ENCODE measurements at places on chromosomes 7 and 10.

GRCh38 chr7:40839881-40840280 is 705.1 kb downstream of the SUGCT start:
- no peak for DNase-seq

GRCh38 chr10:7744307-7744706 is 41.2 kb downstream of the ITIH2 start:
- DNase-seq, result no peak

GRCh38 chr7:90250601-90251303 is 5.8 kb downstream of the CFAP69 start:
- no peak for DNase-seq

DNA sequence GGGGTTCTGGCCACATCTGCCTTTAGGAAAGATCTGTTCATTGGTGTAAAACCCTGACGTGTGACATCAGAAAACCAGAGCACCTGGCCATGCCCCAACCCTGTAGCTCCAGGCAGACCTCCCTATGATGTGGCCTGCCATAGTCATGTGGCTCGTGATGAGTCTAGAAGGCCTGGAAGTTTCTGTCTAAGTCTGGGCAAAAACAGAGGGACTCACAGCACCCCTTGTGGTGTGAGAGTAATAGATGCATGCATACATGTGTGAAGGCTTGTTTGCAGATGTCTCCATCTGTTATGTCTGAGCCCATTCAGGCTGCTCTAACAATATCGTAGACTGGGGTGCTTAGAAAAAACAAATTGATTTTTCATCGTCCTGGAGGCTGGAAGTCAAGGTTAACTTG is 309.3 kb downstream of the PAXIP1 start:
- DNase-seq, result no peak

DNA sequence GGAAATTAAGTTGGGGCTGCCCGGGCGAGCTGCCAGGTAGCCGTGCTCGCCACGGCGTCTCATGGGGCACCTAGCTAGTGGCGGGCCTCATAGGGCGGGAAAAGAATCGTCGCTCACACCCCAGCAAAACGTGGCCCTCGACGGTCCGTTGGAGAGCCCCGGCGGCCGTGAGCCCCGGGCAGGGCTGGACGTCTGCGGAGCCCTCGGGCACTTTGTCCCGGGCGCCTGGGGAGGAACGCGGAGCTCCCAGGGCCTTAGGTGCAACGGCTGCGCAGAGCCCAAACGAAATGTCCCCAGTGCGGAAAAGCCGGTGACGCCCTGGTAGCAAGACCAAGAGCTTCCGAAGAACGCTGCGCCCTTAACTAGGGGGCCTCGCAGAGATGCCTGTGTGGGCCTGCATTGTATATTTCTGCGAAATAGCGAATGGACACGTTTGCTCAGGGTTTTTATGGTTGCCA is 866 bp upstream of the SFMBT2 start:
- DNase-seq, result peak; percentile 22

DNA sequence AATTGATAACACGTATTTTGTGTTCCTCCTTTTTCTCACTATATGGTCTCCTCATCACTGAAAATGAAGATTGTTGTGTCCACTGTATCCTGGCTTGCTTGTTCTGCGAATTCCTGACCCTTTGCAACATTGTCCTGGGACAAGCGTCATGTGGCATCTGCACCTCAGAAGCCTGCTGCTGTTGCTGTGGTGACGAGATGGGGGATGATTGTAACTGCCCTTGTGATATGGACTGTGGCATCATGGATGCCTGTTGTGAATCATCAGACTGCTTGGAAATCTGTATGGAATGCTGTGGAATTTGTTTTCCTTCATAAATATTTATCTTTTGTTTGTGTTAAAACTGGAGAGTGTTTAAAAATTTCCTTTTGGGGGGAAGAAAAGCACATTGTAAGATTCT is 93.7 kb downstream of the MDFIC start:
- DNase-seq, result no peak

GRCh38 chr7:108609643-108610042 is 40.0 kb downstream of the DNAJB9 start:
- DNase-seq, result no peak

DNA sequence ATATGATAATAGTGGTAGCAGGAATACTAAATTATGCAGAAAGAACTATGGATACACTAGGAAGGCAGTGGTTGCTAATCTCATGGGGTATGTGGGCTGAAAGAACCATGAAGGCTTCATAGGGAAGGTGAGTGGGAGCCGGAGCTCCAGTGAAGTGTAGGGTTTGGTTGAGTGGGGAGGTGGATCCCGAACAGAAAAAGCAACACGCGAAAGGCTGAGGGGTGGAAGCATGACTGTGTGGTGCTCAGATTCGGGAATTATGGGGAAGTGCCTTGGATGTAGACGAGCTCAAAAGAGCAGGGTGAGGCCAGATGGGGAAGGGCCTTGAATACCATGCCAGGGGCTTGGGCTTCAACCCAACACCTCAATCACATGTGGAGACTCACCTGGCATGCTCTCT is 715.1 kb downstream of the TYW1 start:
- DNase-seq, result no peak

- DNase-seq, result no peak
Measured at GRCh38 chr10:21926949-21927348, 76.6 kb downstream of the DNAJC1 start.

DNA sequence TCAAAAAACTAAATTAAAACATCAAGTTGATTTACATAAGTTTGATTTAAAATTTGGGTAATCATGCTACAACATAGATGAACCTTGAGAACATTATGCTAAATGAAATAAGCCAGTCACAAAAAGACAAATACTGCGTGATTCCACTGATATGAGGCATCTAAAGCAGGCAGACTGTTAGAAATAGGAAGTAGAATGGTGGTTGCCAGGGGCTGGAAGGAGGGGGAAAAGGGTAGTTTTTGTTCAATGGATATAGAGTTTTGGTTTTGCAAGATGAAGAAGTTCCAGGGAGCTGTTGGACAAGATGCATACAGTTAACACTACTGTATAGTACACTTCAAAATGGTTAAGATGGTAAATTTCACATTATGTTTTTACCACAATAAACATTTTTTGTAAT is 45.0 kb upstream of the IFRD1 start:
- no peak for DNase-seq

GRCh38 chr7:18828994-18829857 is 288.2 kb downstream of the TWIST1 start:
- DNase-seq, result no peak

DNA sequence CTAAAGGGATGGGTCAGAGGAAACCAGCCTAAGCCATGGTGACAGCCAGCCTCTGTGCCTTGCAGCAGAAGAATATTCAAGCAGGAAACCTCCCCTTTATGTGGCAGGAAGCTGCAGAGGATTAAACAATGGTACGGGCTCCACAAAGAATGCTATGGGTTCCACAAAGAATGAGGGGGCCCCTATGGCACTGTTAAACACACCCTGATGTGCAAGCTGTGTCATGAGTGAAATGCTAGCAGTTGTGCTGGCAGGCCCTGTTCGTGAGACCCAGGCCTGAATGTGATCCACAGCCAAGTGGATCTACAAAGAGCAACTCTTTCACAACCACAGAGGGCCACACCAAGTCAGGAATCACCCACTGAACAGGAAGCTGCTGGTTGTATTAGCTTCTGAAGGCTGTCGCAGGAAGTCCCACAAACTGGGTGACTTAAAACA is 68.9 kb downstream of the MYOF start:
- no peak for DNase-seq

DNA sequence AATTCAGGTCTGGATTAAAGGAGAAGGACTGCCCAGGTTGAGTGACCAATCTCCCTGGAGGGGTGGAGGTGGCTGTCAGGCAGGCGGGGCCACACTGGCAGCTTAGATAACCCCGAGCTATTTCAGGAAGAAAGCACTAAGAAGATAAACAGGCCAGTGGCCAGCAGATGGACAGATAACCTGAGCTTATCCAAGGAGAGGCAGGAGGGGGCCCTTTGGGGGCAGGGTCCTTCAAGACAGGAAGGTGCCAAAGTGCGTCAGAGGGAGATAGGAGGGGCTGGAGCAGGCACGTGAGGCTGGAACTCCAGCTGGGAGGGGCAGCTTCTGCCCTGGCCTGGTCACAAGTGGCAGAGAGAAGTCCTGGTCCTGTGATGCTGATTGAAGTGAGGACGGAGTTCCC is 29.8 kb upstream of the PODXL start:
- peak; percentile 76 for DNase-seq

GRCh38 chr10:119191881-119192280 is 13.3 kb upstream of the PRDX3 start:
- no peak for DNase-seq

DNA sequence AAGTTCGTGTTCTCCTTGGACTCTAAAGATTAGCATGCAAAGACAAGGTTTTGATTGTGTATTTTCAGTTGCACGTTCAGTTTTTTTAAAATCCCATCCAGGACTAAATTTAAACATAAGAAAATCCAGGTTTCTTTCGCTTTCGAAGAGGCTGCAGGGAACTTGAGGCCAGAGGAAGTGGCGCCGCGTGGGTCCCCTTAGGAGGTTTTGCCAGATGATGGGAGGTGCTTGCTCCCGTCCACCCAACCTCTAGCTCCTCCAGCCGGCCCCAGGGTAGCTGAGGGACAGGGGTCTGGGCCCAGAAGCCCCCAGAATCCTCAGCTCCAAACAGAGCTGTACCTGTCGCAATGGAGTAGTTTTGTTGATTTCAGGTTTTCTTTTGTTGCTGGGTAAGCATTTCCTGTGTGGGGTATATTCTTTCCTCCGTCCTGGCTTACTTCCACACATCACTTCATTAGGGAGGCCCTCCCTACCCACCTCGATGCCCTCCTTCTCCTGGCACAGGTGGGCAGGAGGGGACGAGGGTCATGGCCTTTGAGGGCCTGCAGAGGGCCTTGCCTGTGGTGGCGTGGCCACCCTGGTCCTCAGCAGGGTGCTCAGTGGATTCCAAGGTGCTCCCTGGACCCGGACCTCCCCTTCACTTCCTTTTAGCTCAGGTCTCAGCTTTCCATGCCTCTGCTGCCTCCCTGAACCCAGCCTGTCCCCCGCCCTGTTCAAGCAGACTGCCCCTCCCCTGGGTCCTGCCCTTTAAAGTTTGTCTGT is 32.6 kb downstream of the LHPP start:
- DNase-seq, result no peak

GRCh38 chr10:50917486-50917885 is 32.1 kb upstream of the A1CF start:
- no peak for DNase-seq

GRCh38 chr10:27646194-27646593 is 99.4 kb downstream of the MKX start:
- DNase-seq, result no peak

DNA sequence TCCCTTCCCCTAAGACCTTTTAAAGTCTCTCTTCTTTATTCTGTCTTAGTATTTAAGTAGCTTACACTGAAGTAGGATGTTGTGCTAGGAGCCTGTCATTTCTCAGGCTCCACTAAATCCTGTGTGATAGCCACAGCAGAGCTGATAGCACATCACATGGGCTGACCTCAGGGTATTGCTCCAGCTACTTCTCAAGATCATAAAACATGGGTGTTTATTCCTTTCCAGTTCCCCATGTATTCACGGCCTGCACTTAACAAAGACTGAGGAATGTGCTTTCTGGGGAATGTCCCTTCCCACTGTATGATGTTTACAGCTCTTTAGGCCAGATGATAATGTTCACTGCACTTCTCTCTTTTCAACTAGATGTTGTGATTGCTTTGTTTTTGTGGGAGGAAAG is 1086.8 kb downstream of the KCNMA1 start:
- no peak for DNase-seq

GRCh38 chr7:2242541-2243429 is 759 bp downstream of the NUDT1 start:
- peak; percentile 79 for DNase-seq

GRCh38 chr10:97531401-97531986 is 32.8 kb downstream of the UBTD1 start:
- DNase-seq, result no peak

DNA sequence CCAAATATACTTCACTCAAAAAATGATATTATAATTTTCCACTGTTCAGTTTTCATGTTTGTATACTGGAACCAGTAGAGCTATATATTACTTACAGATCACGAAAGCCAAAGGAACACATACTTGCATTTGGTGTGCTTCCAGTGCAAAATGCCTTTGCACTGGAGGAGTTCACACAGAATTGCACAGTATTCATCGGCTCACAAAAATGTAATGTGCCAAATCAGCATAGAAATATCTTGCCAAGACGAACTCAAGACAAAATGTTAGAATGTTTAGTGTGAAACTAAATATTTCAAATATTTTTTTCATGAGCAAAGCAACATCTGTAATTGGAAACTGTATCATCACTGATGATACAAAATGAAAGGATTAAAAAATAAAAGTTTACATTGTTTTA is 646.2 kb upstream of the SEMA3D start:
- no peak for DNase-seq

- peak; percentile 43 for DNase-seq
Measured at GRCh38 chr10:35300063-35300699, 36.1 kb upstream of the CCNY start.

- DNase-seq, result no peak
Measured at GRCh38 chr7:2645274-2645868, 13.6 kb downstream of the TTYH3 start.

DNA sequence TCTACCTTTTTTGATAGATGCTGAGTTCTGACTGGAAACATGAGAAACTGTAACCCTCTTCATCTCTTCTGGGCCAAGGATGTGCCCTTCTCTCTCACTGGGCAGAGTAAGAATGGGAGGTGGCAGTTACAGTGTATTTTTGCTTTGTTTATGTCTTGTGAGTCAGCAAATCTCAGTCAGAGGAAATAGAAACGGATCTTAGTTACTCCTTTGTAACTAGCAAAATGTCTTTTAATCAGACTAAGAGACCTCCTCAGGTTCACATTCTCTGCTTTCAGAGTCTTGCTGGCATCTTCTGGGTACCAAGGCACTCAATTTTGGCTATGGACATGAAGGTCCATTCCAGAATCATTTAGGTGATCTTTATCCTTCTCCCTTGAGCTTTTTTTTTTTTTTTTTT is 70.9 kb downstream of the HHEX start:
- DNase-seq, result no peak

DNA sequence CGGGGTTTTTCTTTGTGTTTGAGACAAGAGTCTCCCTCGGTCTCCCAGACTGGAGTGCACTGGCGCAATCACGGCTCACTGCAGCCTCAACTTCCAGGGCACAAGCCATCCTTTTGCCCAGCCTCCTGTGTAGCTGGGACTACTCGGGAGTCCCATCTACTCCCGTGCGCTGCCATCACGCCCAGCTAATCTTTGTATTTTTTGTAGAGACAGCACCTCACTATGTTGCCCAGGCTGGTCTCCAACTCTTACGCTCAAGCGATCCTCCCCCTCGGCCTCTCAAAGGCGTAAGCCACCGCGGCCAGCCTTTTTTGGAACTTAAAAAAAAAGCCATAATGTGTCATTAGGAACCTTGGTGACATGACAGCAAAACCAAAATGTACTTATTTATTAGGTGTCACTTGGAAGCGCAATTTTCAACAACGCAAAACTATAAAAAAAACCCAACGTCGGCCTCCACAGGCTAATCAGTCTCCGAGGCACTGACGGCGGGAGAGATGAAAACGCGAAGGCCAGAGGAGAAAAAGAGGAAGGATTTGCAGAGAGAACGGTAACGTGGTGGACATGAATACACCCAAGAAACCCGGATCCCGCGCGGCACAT is 911 bp upstream of the HNRNPH3 start:
- DNase-seq, result no peak

DNA sequence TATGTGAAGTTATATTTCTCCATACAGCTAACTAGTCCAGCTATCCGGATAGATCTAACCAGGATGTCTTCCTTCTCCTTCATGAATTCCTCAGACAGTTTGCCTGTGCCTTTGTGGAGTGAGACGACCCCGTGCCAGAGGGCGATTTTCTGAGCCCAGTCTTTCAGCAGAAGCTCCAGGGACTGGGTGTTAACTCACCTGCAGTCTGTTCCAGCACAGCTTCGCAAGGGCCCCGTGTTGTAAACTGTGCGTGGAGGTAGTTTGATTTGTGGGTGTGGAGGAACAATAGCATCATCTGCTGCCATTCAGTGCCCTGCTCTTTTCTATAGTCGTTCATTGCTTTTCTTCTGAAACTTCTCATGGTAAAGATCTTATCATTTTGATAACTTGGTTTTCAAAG is 103.8 kb downstream of the INPP5A start:
- DNase-seq, result no peak
